ENCODE measurements at places on chromosomes 12 and 14. TPM values are rescaled to one million over a fixed set of nuclear protein-coding genes. Genes with fewer than 3 reads are reported as not detected.
A peak's percentile ranks its signal among the peaks of the same experiment; 100 is the strongest.

DNA sequence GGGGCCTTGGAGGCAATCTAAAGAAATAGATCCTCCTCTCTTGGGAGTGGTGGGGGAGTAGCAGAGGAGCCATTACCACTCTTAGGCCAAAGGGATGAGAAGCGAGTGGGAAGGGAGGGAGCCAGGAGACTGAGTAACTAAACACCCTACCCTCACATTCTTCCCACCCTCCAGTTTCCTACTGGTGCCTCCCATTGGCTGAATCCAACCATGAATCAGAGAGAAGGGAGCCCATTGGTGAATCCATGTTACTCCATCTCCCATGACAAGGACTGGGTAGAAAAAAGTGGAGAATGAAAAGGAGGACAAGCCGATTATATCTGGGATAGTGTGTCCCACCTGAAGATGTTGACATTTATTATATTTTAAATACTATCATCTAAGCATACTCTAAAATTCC is 76.8 kb upstream of the LHX5 start:
- no peak for DNase-seq

GRCh38 chr14:76705214-76705613 is 56.1 kb upstream of the VASH1 start:
- no peak for DNase-seq

DNA sequence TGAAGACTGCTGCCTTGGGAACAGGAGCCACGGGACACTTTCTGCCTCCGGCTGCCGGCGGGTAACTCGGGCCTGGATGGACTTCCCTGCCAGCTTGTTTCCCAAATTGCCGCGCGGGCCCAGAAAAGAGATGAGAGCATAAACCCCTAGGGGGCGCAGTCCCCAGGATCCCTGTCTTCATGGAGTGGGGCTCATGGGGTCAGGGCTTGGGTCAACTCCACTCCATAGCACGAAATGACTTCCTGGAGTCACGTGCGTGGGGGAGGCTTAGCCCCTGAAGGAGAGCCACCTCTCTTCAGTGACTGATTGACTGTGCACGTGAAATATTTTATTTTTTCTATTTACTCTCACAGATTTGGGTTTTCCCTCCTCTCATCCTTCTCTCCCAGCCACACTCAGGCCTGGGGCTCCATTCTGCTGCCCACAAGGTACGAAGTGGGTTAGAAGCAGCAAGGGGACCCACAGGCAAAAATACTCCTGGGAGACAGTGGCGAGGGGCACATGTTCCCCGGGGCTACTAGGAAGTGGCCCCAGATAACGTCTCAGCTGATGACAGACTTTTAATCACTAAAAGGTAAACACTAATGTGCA is 10.0 kb downstream of the PGF start:
- no peak for DNase-seq

- no peak for DNase-seq
Measured at GRCh38 chr12:92110083-92110640, 35.5 kb downstream of the BTG1 start.

DNA sequence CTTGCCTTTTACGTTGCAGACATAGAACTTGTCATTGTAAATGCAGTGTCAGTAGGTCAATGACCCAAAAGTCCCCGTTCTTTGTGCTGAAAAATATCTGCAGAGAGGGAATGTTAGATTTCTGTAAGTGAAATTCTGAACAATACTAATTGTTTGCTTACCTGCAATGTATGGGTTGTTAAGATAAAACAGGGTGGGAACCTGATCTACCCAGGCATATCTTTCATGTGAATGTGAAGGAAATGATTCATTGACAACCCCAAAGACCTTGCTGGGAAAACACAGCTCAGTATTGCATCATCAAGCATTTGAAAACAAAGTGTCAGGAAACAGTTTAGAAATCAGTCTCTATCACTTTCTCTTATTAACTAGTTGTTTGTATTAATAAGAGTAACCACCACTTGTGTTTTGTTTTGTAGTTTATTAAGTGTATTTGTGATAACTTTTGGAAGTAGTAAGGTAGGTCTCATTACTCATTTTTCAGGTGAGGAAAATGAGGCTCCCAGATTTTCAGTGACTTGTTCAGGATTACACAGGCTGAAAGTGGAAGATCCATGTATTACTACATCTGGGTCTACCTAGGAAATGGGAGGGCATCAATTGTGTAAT is 57.9 kb upstream of the SLC38A2 start:
- DNase-seq: no peak

DNA sequence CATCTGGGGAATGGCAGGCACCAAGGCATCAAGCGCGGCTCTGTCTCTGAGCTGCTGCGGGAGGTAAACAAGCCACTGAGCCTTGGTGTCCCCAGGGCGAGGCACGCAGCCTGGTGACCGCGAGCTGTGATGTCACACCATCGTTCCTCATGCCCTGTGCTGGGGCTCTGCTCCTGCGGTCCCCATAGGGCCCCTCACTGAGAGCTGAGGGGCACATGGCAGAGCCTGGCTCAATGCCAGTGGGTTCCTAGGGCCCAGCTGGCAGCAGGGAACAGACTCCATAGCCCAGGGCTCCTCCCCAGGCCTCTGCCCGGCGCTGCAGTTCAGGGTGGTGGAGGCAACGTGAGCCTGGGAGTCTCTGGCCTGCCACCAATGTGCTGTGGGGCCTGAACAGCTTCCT is 22.6 kb downstream of the CHGA start:
- DNase-seq: no peak

DNA sequence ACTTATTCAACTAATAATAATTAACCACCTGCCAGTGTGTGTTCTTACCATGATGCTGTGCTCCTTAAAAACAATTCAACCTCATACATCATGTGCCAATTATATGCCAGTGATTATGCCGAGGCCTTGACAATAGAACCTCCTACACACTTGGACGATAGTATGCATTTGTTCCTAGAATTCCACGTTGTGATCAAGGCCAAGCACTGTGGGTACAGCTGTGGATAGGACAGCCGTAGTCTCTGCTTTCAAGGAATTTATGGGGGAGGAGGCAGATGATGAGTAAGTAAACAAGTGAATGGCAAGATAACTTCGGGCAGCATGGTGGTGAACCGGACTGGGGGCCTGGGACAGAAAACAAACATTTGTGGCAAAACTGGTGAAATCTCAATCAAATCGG is 18.0 kb upstream of the MYO1H start:
- DNase-seq: no peak

- no peak for DNase-seq
Measured at GRCh38 chr12:89882050-89882449, 173.4 kb upstream of the ATP2B1 start.

GRCh38 chr12:103354403-103354802 is 141.4 kb downstream of the C12orf42 start:
- DNase-seq: no peak

DNA sequence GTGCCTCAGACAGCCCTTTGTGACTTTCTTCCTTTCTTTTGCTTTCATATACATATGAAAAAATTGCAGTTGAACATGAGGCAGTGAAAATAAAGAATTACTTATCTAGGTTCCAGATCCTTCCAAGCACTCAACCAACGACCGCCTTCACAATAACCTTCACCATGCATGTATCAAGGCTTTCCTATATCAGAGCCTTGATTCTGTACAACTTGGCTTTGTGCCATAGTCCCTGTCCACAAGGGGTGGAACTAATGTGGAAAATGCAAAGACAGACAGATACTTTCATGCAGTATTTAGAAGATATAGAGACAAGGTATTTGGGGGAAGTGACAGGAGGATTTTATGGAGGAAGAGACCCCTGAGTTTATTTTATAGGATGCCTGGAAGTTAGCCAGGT is 48.6 kb upstream of the PLEKHA5 start:
- DNase-seq: no peak

DNA sequence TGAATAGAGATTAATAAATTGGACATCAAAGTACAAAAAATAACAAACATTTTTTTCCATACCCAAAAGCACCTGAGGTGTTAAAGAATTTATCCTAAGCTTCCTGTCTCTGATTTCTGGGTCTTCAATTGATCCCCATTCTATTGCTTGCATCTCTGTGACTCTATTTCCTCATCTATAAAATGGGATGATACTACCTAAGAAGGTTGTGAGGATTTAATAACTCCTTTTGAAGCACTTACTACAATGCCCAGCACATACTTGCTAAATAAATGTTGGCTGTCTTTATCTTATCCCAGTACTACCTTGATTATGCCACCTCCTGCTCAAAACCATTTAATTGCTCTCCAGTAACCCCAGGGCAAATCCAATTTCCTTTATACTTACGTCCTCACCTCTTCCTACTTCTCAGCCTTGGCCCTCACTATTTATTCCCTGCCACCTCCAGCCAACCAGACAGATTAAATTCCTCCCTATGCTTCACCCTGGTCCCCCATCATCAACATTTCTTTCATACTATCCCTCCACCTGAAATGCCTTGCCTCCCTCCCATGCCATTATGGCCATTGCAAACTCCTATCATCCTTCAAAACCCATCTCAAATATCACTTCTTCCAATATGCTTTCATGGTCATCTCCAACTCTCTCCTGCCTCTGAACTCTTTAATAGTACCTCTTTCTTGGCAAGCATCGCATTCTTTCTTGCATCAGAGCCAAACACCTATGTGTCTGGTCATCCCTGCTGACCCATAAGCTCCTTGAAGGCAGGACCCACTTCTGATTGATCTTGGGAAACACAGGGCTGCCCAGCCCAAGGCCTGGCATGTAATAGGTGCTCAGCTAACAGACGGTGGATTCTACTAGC is 7.9 kb upstream of the ASIC1 start:
- DNase-seq: no peak

DNA sequence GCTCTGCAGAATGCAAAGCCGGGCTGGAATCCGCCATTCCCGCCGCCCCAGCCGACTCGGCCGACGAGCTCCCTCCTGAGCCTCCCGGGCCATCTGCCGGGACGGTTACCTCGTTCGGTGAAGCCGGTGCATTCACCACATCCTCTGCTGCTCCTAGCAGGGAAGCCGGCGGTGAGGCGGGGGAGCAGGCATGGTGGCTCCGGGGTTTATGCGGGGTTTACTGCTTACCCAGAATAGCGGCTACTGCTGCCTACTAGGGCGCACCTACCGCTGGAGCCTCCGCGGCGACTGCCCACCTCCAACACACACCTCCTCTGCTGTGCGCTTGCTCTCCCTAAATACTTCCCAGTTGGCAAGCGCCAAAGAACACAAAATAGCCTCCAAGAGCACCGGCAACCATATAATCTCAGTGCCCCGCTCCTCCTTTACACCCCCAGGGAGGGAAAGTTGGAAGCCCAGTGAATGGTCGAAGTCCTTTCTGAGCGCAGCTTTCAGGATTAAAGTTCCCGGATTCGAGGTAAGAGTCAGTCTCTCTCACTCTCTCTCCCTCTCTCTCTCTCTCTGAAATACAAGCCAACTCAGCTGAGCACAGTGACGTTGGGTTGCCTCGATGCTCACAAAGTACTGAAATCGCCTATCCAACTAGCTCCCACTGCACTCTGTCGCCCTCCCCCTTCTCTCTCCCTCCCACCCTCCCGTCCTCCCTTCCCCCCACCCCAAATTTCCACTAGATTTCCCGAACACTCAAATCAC is at the start of gene TBX5:
TSS of gene TBX5 (minus strand) at position 626 of the 753 bp plus-strand sequence. CDS start 2,246 bp downstream, outside the sequence.
- DNase-seq: no peak

- DNase-seq: no peak
Measured at GRCh38 chr12:91994208-91994797, 151.3 kb downstream of the BTG1 start.

DNA sequence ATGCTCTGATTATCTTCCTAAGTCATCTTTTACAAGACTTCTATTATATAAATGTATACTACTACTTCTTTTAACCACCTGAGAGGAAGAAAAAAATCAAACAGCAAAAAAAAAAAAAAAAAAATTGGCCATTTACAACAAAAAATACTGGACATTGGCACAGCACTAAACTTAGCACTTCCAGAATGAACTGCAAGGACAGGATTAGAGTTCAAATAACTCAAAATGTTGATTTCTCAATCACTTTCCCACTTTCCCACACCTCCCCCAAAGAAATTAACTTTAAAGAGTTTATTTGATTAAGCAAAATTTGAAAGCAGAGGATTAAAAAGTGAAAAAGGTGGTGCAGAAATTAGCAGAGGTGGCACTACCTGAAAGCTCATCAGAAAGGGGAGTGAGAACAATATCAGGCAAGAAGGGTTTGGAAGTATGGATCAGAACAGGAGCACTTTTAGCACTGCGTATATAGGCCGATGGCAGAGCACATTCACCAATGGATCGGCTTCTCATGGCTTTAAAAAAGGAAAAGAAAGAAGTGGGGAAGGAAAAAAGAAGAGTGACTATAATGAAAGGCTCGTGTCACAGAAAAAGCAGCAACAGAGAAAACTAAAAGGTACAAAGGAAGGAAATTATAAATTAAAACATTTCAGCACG is 109.2 kb downstream of the RALGAPA1 start:
- DNase-seq: no peak

- DNase-seq: no peak
Measured at GRCh38 chr14:89775946-89776345, 178.6 kb downstream of the EFCAB11 start.

GRCh38 chr14:76784881-76785280 is 23.6 kb downstream of the VASH1 start:
- peak; percentile 44 for DNase-seq

DNA sequence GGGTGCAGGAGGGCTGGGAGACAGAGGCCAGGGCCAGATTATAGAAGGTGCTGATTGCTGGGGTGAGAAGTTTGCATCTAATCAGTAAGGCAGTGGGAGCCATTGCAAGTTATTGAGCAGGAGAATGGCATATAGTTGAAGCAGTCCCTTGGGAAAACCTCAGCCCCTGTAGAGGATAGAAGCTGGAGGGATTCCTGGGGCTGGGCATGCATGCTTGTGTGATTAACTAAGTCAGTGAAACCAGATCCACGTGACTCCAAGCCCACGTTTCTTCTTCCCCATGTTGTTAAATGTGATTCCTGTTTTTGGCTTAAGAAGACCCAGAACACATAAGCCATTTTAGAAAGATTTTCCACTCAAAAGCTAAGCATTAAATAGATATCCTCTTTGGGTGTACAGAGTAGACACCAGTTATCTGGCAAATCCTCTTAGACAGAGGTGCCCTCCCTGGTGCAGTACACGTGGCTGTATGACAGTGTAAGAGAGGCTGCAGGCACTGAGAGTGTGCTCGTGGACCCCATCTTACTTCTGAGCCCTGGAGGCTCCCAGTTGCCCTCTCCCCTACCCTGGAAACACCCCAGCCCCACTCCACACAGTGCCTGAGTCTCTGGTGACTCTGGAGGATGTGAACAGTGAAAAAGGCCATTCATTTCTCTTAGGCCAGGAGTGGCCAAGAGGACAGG is 3.2 kb downstream of the C14orf132 start:
- DNase-seq: no peak

DNA sequence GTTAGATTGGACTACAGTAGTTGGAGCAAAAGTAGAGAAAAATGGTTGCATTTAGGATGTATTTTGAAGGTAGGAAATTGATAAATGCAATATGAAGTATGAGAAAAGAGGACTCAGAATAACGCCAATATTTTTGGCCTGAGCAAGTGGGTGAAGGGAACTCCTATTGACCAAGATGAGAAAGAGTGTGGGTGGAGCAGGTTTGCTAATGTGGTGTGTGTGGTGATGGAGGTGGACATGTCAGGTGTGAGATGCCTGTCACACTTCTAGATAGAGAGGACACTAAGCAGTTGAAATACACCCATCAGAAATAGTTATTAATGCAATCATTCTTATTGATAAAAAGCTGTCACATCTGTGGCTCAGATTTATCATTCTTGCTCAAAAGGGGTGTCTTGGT is 7.3 kb downstream of the GUCY2C start:
- no peak for DNase-seq

The SDR9C7 gene
- not detected for total RNA-seq

The GLI1 gene
- total RNA-seq: 1.7 TPM

The TBK1 gene
- 26.3 TPM for total RNA-seq

The HSPB8 gene
- 172 TPM for total RNA-seq

All from thoracic aorta (tissue), 2 donors.